ENCODE measurements at places on chromosomes 12 and 14. TPM values are rescaled to one million over a fixed set of nuclear protein-coding genes. Genes with fewer than 3 reads are reported as not detected.

GRCh38 chr12:126358806-126359205, 1293.6 kb downstream of the AACS start:
- no peaks in the 10 kb centered on the region for H3K27me3 ChIP-seq
- H3K4me3 ChIP-seq: no peak overlapping the region
- no peaks in the 10 kb centered on the region for H3K36me3 ChIP-seq
- DNase-seq: no peak
- H3K27ac ChIP-seq: no peak overlapping the region

The CCDC197 gene
- total RNA-seq: not detected

The SERPINA3 gene
- total RNA-seq: 1.2 TPM

The KCNC2 gene
- total RNA-seq: not detected

DNA sequence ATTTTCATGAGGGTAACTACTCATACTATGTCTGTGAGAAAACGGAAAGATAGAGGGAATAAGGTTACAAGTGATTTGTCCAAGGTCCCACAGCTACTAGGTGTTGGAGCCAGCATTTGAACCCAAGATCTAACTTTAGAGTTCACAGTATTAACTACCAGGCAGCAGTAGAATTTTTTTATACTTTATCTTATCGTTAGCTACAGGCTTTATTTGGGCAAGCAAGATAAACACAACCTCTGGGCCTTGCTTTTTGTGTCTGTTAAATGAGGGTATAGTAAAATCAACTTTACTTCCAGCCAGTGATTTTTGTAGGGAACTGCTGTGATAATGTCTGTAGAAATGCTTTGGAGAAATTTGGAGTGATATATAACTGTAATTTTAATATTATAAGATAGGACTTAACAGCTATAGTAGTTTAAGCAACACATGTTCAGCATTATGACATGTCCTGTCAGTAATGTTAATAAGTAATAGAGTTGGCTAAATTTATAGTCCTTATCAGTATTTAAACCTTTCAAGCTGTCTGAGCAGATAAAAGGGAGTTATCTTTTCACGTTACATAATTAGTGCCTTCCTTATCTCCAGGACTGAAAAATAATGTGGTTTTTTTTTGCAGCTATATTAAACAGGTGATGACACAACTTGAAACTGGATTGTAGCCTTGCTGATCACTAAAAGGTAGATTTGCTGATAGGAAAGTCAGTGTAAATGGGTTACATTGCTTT, 12.8 kb downstream of the LEMD3 start:
- no peak overlapping the region for H3K27ac ChIP-seq
- H3K4me1 ChIP-seq: no peaks in the 10 kb centered on the region
- no peaks in the 10 kb centered on the region for H3K27me3 ChIP-seq
- no peaks in the 10 kb centered on the region for H3K36me3 ChIP-seq
- DNase-seq: no peak
- H3K4me3 ChIP-seq: no peak overlapping the region

GRCh38 chr12:2212971-2213869, 160.4 kb downstream of the CACNA1C start:
- H3K27me3 ChIP-seq: no peaks in the 10 kb centered on the region
- peaks cover 26% of the 10 kb centered on the region for H3K36me3 ChIP-seq
- no peak overlapping the region for H3K4me3 ChIP-seq
- peaks cover 27% of the 10 kb centered on the region for H3K4me1 ChIP-seq

DNA sequence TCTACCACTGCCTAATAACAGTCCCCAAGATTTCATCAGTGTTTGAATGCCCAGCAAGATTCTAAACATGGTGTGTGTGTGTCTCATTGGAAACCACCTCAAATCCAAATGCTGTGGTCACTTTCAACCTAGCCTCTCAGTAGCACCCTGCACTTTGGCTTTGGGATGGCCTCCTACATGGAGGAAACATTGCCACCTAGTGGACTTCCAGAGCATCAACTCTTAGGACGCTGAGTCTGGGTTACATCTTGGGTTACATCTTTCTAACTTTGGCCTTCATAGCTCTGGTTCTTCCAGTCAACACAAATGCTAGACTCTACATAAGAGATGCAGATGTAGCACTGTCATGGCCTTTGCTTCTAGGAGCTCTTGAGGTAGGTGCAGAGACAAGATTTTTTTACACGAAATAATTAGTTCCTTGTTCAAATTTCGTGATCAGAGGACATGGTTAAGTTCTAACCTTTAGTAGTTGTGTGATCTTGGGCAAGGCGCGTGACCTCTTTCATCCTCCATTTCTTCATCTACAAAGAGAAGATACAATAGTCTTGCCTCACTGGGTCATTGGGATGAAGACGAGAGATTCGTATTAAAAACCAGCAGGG, 113.5 kb upstream of the VASH1 start:
- H3K27me3 ChIP-seq: peaks cover 7% of the 10 kb centered on the region
- H3K36me3 ChIP-seq: no peaks in the 10 kb centered on the region
- no peak overlapping the region for H3K27ac ChIP-seq
- no peaks in the 10 kb centered on the region for H3K4me1 ChIP-seq

DNA sequence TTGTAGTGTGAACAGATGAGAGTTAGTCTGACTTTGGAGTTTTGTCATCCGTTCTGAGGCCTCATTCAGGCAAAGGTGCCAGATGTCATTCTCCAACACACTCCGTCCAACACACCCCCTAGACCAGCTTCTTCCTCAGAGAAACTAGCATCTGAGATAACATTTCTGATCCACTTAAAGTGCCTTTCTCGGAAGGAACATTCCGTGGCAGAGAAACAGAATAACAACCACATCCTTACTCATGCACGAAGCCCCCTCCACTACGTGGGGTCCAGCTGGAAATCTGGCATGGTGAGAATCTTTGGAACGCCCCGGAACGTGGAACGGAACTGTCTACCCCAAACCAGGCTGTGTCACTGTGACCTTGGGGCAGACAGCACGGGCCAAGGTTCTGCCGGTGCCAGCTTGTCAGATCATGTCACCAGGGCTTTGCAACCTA, 17.0 kb upstream of the BCL7A start:
- no peaks in the 10 kb centered on the region for H3K27me3 ChIP-seq
- no peak overlapping the region for H3K4me3 ChIP-seq
- peaks cover 3% of the 10 kb centered on the region for H3K36me3 ChIP-seq
- H3K4me1 ChIP-seq: peaks cover 6% of the 10 kb centered on the region
- DNase-seq: no peak

- H3K4me1 ChIP-seq: peaks cover 18% of the 10 kb centered on the region
- no peak overlapping the region for H3K27ac ChIP-seq
- no peaks in the 10 kb centered on the region for H3K27me3 ChIP-seq
Measured at GRCh38 chr14:102859911-102860310, 62.6 kb upstream of the AMN start.
